ENCODE measurements at places on chromosomes 11 and 22.

DNA sequence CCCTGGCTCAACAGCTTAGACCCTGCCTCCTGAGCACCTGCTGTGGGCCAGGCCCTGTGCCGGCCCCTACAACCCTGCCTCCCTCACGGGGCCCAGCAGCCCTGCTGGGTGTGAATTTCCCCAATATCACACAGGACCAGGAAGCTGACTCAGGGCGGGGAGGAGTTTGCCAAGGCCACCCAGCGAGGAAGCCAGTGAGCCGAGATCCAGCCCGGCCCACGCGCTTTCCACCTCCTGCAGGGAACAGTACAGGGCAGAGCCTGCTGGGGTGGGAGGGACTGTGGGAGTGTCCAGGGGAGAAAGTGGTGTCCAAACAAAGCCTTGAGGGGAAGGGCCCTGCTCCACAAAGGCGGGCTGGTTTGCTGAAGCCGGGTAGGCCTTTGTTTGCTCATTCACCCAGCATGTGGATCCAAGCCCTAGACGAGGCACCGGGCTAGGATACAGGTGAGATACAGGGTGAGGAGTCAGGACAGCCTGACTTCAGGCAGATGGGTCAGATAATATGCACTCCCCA lies 26.8 kb downstream of the RPL3 start:
- DNase-seq, result peak; percentile 64

DNA sequence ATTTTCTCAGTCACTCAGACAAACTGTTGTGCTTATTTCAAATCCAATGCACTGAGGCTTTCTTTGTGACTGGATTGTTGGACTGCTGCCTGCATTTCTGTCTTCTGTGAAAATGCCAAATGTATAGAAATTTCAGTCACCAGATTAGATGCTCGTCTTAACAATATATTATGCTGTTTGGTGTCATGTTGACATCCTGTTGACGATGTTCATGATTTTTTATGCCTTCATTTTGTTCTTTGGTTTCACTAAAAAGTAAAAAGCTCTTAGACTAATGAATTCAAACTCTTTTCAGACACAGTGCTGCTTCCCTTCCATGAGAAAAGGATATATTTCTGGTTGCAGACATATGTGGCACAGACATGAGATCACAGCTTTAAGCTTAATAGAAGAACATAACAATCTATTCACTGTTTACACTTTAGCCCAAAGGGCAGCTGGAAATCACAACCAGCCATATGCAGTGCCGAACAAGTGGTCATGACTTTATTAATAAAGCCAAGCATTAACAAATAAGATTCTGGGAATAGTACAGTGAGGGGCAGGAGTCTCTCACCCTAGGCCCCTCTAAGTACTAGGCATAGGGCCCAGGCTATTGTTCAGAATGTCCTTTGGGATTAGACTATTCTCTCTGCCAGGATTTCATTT lies 9.4 kb upstream of the SOX6 start:
- DNase-seq, result peak; percentile 10

- no peak for DNase-seq
Measured at GRCh38 chr22:23137905-23138561, 3.8 kb downstream of the RSPH14 start.

DNA sequence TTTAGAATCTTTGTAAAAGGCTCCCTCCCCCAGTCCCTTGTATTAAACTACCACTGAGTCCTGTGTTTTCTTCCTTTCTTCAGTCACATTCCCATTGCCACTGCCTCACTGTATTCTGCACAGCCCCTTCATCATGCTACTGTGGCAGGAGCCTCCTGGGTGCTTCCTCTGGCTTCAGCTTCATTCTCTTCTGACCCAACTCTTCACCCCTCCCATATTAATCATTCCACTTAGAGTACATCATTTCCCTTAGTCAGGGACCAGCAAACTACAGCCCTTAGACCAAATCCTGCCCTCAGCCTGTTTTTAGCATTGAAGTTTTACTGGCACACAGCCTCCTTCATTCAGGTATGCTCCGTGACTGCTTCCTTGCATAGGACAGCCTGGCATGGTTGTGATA lies 127.7 kb upstream of the MTNR1B start:
- no peak for DNase-seq

GRCh38 chr11:116070520-116070919 lies 566.3 kb upstream of the CADM1 start:
- no peak for DNase-seq

DNA sequence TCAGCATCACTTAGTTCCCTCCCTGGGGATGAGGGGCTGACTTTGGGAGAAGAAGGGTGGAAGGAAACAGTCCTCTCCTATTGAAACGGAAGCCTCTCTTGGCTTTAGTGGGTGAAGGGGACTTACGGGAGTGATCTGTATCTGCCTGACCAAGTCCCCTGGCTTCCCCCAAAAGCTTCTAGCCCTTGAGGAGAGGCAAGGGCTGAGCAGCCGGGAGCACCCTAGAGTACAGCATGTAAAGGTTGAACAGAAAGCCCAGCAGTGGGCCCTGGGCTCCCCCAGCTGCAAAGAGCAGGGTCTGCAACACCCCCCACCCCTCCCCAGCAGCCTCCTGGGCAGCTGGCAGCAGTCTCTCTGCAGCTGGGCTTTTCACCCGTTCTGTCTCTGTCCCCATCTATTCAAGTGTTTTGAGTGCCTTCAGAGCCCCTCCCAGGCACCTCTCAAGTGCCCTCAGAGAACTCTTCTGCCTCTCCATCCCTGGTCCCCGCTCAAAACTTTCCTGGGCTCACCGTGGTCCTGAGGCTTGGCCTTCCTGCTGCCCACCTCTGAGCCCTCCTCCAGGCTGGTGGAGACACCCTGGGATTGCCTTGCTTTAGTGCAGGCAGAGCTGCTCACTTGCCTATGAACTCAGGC lies 2.7 kb downstream of the CAPN5 start:
- DNase-seq, result no peak

DNA sequence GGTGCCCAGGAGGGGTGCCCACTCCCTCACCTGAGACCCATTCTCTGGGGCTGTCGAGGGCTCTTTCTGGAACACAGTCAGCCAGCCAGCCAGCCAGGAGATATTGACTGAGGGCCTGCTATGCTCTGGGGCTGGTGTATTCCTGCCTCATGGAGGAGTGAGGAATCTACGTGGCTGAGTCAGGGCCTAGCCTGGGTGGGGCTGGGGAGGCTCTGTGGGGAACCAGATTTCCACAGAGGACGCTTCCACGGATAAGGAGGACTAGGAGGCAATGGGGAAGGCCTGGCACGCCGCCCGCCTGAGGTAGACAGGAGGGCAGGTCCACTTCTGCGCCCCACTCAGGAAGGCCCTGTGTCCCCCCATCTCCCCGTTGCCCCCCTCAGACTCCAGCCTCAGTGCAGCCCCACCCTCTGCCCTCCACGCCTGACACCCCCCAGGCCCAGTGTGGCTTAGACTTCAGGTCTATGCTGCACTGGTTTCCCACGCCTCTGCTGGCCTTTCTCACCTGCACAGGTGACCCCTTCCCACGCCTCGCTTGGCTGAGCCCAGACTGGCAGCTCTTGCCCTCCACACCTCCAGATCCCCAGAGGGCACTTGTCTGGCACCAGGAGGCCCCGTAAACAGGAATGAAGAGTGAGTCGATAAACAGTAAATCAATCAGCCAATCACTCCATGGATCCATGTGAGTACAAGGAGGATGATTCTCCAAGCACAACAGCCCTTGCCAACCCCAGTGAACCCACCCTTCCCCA lies 37.5 kb downstream of the MACROD1 start:
- DNase-seq, result no peak

DNA sequence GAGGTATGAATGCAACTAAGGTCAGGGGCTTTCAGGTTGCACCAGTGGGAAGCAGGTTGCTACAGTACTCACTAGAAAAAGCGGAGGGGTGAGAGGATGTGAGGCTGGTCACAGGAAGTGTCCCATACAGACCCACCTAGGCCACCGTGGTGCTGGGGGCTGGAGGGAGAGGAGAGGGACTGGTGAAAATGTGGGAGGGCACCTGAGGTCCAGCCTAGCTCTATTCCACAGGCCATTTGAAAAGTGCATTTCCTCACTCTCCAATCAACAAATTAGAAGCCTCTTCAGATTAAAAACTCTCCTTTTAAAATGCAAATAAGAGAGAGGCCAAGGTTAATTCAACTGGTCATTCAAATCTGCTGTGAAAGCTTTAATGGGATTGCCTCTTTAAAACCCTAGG lies 38.6 kb upstream of the NCAM1 start:
- DNase-seq, result no peak

GRCh38 chr11:101035872-101036271 lies 93.7 kb downstream of the PGR start:
- no peak for DNase-seq

All from globus pallidus (tissue), 1 donor.